ENCODE measurements at places on chromosomes 6 and 20. TPM values are rescaled to one million over a fixed set of nuclear protein-coding genes. Genes with fewer than 3 reads are reported as not detected.

The KHDC1 gene
- 12.9 TPM for total RNA-seq

The SLC17A2 gene
- not detected for total RNA-seq

DNA sequence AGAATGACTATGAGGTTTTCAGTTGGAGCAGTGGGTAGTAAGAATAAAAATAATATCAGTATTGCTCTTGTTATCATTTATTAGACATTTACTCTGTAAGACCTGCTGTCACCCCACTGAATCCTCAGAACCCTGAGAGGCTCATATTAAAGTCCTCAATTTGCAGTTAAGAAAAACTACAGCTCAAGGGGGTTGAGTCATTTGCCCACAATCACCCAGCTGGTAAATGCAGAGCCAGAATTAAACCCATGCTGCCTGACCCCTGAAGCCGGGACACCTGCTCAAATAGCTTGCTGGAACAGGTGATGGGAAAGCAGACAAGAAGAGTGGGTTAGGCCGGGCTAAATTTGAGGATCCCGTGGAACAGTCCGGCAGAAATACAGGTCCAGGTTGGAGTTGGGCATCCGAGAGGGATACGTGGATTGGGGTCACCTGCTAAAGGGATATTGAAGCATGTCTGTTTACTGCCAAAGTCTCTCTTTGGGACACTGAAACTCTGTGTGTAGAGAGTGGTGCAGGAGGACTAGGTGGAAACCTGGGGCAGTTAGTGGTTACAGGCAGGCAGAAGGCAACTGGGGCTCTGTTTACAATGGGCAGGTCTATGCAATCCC, 344.1 kb downstream of the CDC5L start:
- H3K27ac ChIP-seq, result no peak overlapping the region
- no peaks in the 10 kb centered on the region for H3K36me3 ChIP-seq

DNA sequence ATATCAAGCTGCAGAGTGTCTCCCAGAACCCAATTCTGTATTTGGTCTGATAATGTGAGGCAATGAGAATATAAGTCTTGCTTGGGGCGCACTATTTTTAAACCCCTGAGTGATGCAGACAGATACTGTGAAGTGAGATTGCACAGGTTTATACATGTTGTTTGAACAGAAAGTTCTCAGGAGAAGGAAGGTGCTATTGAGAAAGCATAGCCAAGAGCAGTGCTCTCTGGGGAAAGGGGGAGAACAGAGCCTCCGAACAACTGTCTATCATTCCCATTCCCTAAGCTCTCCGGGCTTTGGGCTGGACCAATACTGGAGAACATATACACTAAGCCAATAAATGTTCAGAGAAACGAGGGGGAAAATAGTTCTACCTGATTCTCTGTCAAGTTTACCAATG, 75.8 kb downstream of the PERP start:
- DNase-seq, result no peak
- H3K4me3 ChIP-seq, result no peak overlapping the region
- no peaks in the 10 kb centered on the region for H3K36me3 ChIP-seq
- no peak overlapping the region for H3K27ac ChIP-seq
- no peaks in the 10 kb centered on the region for H3K27me3 ChIP-seq

The TSBP1 gene
- total RNA-seq, result not detected

- peaks cover 3% of the 10 kb centered on the region for H3K27me3 ChIP-seq
- DNase-seq, result no peak
- no peak overlapping the region for H3K27ac ChIP-seq
- H3K36me3 ChIP-seq, result no peaks in the 10 kb centered on the region
- peaks cover 10% of the 10 kb centered on the region for H3K4me1 ChIP-seq
Observed at GRCh38 chr20:60485012-60485760, 527.0 kb downstream of the CDH26 start.

- no peak for DNase-seq
- H3K4me1 ChIP-seq, result no peaks in the 10 kb centered on the region
- no peak overlapping the region for H3K4me3 ChIP-seq
- H3K36me3 ChIP-seq, result no peaks in the 10 kb centered on the region
- peaks cover 4% of the 10 kb centered on the region for H3K27me3 ChIP-seq
- no peak overlapping the region for H3K27ac ChIP-seq
Observed at GRCh38 chr20:4836935-4837334, 115.2 kb downstream of the PRND start.

DNA sequence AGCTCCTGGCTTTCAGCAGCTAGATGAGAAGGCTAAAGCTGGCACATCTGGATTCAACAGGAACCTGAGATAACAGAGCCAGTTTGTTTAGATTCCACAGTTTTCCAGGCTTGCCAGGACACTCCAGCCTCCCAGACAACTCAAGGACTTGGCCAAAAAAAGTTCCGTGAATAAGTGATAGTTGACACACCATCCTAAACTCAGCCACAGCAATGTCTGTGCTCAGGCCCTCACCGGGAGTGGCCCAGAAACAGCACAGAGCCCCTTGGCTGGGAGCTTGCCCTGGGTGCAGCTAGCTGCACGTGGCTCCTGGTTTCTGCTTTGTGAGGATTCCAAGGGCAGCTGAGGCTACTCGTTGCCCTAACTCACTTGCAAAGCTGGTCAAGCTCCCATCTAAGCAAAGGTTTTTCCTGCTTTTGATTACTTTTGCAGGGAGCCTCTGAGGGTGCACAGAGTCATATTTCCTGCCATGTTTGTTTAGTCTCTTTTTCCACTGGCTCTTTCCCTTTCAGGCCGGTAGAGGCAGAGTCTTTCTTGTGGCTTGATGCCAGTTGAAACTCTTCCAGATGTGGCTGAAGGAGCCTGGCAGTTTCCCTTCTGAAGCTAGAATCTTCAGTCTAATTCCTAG, 118.3 kb upstream of the ECI2 start:
- H3K4me3 ChIP-seq, result no peak overlapping the region
- peaks cover 8% of the 10 kb centered on the region for H3K4me1 ChIP-seq
- no peaks in the 10 kb centered on the region for H3K36me3 ChIP-seq
- H3K27me3 ChIP-seq, result no peaks in the 10 kb centered on the region

GRCh38 chr20:63061771-63062100, 55.0 kb upstream of the BHLHE23 start:
- no peaks in the 10 kb centered on the region for H3K36me3 ChIP-seq
- no peak overlapping the region for H3K27ac ChIP-seq
- no peak for DNase-seq
- H3K4me1 ChIP-seq, result peaks cover 16% of the 10 kb centered on the region
- peaks cover 6% of the 10 kb centered on the region for H3K27me3 ChIP-seq
- H3K4me3 ChIP-seq, result no peak overlapping the region

- no peaks in the 10 kb centered on the region for H3K27me3 ChIP-seq
- no peaks in the 10 kb centered on the region for H3K4me1 ChIP-seq
- H3K4me3 ChIP-seq, result no peak overlapping the region
- no peak for DNase-seq
- no peak overlapping the region for H3K27ac ChIP-seq
- peaks cover 4% of the 10 kb centered on the region for H3K36me3 ChIP-seq
Observed at GRCh38 chr20:11520596-11520995, 397.1 kb upstream of the BTBD3 start.

- no peaks in the 10 kb centered on the region for H3K36me3 ChIP-seq
- no peak overlapping the region for H3K27ac ChIP-seq
- no peak overlapping the region for H3K4me3 ChIP-seq
- peaks cover 58% of the 10 kb centered on the region for H3K27me3 ChIP-seq
Observed at GRCh38 chr6:137264311-137265075, 45.3 kb upstream of the IFNGR1 start.

The CCM2L gene
- 0.14 TPM for total RNA-seq

The DACT2 gene
- total RNA-seq, result 0.43 TPM

DNA sequence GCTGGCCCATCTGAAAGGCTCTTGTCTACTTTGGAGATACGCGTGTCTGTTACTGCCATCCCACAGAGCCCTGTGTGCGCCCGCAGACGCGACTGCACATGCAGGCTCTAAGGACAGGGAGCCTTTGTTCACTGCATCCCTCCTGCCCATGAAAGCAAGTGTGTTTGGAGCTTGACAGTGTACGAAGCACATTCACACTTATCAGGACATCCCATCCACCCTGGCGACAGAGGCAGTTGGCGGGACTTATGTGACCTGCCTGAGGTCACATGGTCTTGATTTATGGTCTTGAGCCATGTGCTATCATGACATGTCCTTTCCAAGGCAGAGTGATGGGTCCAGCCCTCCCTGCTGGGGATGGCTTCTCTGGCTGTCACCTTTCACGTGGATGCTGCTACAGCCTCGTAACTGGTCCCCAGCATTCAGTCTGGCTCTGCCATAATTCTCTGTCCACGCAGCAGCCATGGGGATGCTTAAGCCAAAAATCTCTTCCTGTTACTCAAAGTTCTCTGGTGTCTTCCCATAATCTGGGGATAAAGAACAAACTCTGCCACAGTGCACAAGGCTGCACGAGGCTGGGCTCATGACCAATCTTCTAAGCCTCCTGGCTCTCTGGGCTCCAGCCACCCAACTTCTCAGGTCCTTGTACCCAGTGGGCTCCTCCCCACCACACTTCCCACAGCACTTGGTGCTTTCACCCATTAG, 36.3 kb upstream of the FAM83D start:
- DNase-seq, result no peak
- H3K4me3 ChIP-seq, result no peak overlapping the region
- H3K27ac ChIP-seq, result no peak overlapping the region
- H3K4me1 ChIP-seq, result peaks cover 11% of the 10 kb centered on the region
- peaks cover 17% of the 10 kb centered on the region for H3K27me3 ChIP-seq
- no peaks in the 10 kb centered on the region for H3K36me3 ChIP-seq

All from neural crest cell (in vitro differentiated cells).